ENCODE measurements at places on chromosomes 16 and 17.

- DNase-seq: no peak
Measured at GRCh38 chr16:68374246-68374805, 63.5 kb downstream of the PRMT7 start.

- no peak for DNase-seq
Measured at GRCh38 chr17:65953316-65954147, 238.4 kb downstream of the CEP112 start.

GRCh38 chr16:47672475-47672874, 211.3 kb downstream of the PHKB start:
- no peak for DNase-seq

DNA sequence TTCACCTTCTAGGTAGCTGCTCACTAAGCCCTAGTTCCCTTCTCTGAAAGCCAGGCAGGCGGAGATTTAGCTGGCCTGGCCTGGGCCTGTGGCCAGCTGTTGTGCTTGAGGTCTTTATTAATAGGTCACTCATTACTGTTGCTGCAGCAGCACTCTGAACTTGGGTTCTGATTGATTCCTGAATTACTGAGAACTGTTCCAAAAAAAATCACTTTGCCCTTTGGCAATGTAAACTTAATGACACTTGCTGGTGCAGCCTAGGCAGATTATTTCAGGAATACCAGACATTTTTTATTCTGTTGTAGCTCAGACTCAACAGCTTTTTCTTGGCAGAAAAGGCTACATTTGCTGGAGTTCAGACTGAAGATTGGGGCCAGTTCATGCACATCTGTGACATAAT, 2.7 kb downstream of the TOM1L1 start:
- no peak for DNase-seq

DNA sequence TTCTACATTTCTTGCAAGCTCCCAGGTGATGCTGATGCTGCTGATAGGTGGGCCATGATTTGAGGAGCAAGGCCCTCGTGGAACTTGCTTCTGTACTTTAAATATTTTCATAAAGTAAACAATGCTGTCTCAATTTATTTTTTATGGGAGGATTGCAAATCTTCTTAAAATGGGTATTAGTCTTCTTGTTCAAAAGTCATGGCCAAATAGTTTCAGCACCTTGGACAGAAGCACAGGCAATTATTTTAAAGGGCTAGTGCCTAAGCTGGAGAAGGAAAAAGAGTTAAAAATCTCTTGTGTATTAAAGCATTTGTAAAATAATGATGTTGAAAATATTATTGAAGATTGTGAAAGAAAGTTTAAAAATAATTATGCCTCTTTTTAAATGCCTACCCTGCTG, 50.5 kb downstream of the GPR139 start:
- DNase-seq: peak; percentile 1

- DNase-seq: no peak
Measured at GRCh38 chr17:63189930-63190329, 223.9 kb downstream of the TANC2 start.

- DNase-seq: no peak
Measured at GRCh38 chr16:19238406-19238805, 47.1 kb upstream of the CLEC19A start.

- DNase-seq: no peak
Measured at GRCh38 chr16:53465606-53466280, 31.5 kb downstream of the RBL2 start.

- DNase-seq: peak; percentile 92
Measured at GRCh38 chr16:11328172-11329070, 16.8 kb upstream of the RMI2 start.

DNA sequence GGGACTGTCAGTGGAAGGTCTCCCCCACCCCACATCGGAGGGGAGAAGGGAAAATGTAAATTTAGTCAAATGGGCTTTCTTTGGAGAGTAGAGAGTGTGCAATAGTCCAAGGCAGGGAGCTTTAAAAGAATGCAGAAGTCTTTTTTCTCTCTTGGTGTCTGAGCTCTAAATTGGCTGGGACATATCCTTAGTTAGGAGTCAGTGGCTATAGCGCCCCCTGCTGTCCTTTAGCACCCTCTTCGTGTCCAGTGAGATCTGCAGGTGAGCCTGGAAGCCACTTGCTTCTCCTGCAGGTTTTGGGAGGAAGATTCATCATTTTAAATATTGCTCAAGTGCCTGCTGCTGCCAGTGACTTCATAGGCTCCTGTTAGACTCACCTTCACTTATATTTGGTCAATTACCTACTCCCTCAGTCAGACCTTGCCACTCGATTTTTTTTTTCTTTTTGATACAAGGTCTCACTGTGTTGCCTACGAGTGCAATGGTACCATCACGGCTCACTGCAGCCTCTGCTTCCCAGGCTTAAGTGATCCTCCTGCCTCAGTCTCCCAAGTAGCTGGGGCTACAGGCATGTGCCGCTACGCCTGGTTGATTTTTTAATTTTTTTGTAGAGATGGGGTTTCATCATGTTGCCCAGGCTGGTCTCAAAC, 174.8 kb downstream of the PRKCB start:
- peak; percentile 79 for DNase-seq

DNA sequence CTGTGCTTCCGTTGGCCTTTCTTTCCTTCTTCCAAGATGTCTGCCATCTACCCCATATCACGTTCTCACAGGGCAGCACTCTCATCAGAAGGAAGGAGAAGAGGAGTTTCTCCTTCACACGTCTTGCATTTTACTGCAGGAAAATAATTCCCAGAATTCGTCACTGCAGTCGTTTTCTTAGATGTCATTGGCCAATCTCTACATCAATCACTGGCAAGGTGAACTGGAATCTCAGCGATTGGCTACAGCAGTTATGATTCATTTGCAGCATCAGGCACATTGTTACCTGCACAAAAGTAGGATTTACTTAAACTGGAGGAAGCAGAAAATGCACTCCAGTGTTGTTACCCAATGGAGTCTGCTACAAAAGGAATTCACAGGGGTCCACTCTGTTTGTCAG, 277.2 kb upstream of the RBFOX1 start:
- no peak for DNase-seq

DNA sequence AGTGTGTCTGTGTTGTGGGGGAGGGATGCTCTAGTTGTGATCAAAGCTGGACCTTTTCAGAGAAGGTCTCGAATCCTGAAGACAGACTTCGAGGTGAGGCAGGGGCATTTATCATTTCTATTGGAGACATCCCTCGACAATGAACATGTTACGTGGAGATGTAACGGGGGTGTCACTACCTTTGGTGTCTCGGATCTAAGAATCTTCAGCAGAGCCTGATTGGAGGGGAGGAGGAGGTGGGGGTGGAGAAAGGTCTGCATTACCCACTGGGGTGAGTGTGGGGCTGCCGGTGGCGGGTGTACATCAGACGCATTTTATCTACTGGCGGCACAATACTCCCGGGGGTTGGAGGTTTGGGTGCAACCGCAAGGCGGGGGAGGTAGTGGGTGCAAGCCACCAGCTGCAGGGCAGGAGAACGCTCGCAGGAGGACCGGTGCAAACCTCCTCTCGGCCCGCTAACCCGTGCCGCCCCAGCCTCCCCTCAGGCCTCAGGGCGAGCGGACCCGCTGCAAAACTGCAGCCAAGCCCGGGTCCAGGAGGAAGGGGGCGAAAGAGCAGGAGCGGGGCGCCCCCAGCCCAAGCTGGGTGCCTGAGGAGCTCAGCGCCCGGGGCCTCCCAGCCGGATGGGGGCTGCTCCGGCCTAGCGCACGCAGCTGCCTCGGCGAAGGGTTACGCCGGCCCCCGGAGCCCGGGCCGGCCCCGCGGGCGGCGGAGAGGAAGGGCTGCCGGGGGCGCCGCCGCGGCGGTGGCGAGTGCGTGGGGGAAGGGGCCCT, 735 bp downstream of the ZNF652 start:
- DNase-seq: peak; percentile 38

GRCh38 chr17:64491034-64491860, 5.6 kb downstream of the POLG2 start:
- DNase-seq: peak; percentile 78

DNA sequence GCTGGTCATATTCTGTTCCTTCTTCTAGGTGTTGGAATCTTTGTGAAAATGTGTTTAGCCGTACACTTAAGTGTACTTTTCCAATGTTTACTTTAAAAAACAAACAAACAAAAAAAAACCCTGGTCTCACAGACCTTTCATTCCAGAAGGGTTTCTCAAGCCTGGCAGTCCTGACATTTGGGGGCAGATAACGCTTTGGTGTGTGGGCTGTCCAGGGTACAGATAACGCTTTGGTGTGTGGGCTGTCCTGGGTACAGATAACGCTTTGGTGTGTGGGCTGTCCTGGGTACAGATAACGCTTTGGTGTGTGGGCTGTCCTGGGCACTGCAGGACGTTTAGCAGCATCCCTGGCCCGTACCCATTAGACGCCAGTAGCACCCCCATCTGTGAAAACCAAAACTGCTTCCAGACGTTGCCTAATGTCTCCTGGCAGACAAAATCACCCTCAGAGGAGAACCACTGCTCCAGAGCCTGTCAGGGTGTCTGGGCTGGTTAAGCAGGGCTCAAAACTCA, 15.2 kb upstream of the FLCN start:
- no peak for DNase-seq

DNA sequence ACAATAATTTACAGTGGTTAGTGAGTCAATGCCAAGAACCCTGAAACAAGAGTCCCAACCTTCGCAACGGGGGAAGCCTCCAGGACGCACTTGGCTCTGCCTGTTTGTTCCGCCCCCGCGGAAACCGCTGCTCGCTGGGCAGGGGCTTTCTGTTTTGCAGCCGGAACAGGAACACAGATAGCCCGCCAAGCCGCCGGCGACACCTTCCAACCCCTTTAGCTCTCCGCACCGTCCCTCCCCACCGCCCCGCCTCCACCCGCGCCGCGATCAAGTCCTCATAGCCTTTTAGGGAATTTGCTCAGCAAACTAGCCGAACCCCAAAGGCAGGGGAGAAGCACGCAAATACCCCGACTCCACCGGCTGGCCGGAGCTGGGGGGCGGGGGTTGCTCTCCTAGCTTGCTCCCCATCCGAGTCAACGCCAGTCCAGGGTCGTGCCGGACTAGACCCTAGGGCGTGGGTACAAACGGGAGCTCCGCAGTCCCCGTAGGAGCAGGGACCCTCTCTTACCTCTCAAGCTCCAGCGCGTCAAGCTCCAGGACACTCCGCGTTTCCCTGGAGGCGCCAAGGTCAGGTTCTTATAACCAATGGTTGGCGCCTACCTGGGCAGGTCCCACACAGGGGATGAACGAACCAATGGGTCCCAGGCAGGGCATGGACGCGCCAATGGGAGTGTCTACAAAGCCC, at the start of gene SLFN13:
SLFN13 (minus strand) TSS at position 553 of the 685 bp plus-strand sequence. CDS start 3,086 bp downstream, outside the sequence.
- DNase-seq: peak; percentile 96

GRCh38 chr17:2656283-2656682, 55.3 kb downstream of the CLUH start:
- DNase-seq: no peak

DNA sequence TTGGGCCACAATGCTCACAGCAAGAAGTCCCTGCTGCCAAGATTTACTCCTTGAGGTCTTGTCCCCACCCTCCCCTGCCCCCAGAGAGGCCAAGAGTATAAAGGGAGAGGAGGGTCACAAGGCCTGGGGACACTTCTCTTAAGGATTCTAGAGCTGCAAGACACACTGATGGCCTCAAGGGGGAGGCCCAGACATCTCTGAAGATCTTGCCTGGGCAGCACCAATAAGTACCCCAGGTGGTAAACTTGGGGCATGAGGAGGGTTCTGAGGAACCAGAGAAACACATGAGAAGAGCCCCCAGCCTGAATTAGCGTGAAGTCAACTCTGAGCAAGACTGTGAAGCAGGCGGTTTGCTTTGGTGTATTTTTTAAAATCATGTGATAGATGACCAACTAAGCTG, 26.8 kb upstream of the MTMR4 start:
- peak; percentile 60 for DNase-seq

- DNase-seq: no peak
Measured at GRCh38 chr16:30457743-30458560, 12.3 kb upstream of the SEPHS2 start.

GRCh38 chr16:47849736-47850135, 306.1 kb downstream of the ABCC12 start:
- DNase-seq: no peak

GRCh38 chr17:34299027-34299426, 13.5 kb downstream of the CCL11 start:
- no peak for DNase-seq

- DNase-seq: no peak
Measured at GRCh38 chr17:79028496-79029326, 4.7 kb downstream of the C1QTNF1 start.

- DNase-seq: no peak
Measured at GRCh38 chr16:85187002-85187401, 74.7 kb upstream of the CIBAR2 start.

DNA sequence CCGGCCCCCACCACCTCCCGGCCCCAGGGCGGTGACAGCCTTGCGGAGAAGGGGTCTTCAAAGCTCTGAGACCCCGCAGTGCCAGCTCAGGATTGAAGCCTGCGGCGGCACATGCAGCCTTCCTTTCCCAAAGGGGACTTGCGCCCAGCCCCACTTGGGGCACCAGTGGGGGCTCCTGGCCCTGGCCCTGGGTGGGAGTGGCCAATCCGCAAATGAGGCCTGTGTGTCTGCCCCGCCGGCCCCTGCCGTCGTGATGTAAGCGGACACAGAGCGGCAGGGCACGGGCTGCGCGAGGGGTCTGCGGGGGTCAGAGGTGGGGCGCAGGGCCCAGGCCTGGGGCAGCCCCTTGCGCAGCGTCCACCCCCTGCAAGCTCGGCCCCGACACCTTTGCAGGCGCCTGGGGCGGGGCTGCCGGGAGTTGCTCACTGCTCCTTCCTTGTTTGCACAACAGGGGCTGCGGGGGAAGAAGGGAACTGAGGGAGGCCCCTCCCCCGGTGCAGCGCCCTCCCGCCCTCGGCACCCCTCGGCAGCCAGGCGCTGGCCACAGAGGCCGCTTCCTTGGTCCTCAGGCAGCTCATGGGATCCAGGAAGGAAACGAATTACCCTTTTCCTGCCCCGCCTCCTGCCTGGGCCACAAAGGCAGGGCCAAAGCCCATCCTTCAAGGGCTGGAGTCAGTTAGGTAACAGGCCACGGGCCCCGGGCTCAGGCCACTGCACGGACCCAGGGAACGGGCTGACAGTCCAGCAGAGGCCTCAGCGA, 2.9 kb downstream of the SLC16A3 start:
- peak; percentile 99 for DNase-seq

DNA sequence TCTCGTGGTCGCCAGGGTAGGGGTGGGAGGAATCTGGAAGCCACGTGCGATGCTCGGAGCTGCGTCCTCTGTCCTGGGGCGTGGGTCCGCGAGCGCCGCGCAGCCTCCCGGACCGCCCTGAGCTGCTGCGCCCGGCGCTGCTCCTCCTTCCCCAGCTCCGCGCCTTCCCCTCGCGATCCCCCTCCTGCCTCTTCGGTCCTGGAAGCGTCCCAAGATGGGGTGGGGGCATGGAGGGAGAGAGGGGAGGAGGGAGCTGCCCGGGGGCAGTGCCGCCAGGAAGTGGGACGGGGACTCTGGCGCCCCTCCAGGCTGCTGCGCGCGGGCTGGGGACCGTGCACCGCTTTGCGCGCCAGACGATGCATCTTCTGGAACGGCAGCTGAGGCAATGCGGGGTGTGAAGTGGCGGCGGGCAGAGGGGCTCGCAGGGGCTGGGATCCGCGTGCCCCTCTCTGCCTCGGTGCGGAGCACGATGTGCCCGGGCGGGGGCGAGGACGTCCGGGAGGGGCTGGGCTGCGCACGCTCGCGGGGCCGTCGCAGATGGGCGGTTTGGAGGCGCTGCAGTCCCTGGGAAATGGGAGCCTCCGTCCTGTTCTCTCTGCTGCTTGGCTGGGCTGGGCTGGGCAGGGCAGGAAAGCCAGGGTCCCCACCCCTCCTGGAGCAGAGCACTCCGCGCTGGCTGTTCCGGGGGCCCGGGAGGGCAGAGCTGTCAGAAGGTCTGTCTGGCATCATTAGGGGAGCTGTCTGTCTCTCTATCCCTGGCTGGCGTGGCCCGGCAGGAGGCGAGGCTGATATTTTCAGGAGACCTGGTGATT, 388.0 kb downstream of the SEC14L1 start:
- no peak for DNase-seq

Measured in AML-193 (cell line).